ENCODE measurements at places on chromosomes 1 and 21.
A peak's percentile ranks its signal among the peaks of the same experiment; 100 is the strongest.

GRCh38 chr1:163191301-163191700 is 11.4 kb downstream of the RGS5 start:
- no peak for DNase-seq

- DNase-seq = no peak
These were observed 89.9 kb upstream of the CXADR start for GRCh38 chr21:17422931-17423330.

DNA sequence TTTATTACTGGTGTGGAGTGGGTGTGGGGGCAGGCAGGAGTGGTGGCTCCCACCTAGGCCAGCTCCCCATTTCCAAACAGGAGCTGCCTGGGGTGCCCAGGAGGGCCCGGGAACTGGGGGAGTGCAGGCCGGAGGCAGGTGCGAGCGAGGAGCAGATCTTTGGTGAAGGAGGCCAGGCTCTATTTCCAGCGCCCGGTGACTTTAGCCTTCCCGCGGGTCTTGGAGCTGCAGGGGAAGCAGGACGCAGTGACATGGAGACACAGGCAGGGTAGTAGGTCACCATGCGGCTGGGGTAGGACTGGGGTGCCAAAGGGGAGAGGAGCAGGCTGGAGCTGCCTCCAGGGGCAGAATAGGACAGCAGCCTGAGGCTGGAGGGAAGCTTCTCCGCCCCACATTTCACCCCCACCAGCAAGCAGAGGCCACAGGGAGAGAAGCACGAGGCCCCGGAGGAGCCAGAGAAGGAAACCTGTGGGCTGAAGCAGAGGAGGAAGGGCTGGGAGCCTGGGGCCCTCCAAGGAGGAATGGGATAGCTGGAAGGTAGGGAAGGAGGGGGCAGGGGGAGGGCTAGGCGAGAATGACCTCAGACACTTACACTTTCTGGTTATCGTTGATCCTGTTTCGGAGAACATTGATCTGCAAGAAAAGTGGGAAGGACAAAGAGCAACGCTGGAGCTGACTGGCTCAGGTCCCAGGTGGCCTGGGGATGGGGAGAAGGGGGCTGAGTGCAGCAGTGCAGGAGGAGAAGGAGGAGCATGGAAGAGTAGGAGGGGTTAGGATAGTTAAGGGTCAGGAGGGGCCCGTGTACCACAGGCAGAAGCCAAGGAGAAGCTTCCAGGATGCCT is 18.2 kb downstream of the TNNT2 start:
- peak; percentile 29 for DNase-seq

GRCh38 chr1:109482791-109483671 is 674 bp upstream of the ATXN7L2 start:
- no peak for DNase-seq

- DNase-seq = no peak
These were observed 43.7 kb downstream of the ST7L start for GRCh38 chr1:112575154-112575804.

- DNase-seq = no peak
These were observed 39.2 kb downstream of the DISP3 start for GRCh38 chr1:11518016-11518701.

DNA sequence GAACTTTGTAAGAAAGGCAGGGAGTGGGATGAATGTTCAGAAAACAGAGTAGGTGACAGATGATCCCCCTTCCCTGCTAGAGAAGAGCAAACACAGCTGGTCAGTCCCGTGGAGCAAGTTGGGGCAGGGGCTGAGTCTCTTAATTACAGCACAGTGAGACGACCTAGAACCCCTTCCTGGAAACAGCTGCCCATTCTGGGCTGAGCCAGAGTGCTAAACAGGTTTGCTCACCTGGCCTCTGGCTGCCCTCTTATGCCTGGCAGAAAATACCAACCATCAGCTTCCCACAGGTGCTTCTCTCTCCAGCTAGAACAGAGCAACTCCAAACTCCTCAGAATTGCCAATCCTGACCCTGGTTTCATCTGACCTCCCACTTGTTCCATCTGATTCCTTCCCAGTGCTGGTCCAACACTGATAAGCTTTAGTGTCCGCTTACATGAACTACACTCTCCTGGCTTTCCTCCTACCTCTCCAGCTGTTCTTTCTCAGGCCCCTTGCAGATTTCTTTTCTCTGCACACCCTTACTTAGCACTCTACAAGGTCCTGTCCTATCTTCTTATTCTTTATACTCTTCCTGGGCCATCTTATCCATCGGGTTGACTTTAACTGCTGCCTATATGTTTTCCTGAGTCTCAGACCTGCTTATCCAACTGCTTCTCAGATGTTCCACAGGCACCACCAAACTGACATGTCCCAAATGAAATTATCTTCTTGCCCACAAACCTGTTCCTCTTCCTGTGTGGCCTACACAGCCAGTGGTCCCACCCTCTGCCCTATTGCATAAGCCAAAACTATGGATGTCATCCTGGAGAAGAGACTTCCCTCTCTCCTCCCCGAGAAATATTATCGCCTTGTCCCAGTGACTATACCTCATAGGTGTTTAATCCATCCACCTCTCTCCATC is 22.6 kb upstream of the COL9A2 start:
- no peak for DNase-seq

GRCh38 chr1:156248323-156248683 is 447 bp upstream of the PAQR6 start:
- no peak for DNase-seq

- DNase-seq = no peak
These were observed 27.7 kb upstream of the SYT6 start for GRCh38 chr1:114181356-114181755.

GRCh38 chr1:214379236-214379970 is 98.4 kb downstream of the SMYD2 start:
- DNase-seq = no peak

GRCh38 chr1:221212926-221213325 is 333.7 kb downstream of the HLX start:
- DNase-seq = no peak

- DNase-seq = no peak
These were observed 46.2 kb downstream of the DDR2 start for GRCh38 chr1:162678439-162678838.

DNA sequence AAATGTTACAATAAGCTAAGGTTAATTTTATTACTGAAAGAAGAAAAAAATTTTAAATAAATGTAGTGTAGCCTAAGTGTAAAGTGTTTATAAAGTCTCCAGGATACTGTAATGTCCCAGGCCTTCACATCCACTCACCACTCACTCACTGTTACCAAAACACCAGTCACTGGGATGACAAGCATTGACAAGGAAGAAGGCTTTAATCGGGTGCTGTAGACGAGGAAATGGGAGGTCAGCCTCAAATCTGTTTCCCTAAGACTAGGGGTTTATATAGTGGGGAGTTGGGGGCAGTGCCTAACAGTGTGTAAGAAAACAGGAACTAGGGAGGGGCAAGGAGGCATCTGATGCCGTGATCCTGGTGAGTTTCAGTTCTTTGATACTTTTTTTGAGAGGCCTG is 69.4 kb downstream of the CHRM3 start:
- no peak for DNase-seq

DNA sequence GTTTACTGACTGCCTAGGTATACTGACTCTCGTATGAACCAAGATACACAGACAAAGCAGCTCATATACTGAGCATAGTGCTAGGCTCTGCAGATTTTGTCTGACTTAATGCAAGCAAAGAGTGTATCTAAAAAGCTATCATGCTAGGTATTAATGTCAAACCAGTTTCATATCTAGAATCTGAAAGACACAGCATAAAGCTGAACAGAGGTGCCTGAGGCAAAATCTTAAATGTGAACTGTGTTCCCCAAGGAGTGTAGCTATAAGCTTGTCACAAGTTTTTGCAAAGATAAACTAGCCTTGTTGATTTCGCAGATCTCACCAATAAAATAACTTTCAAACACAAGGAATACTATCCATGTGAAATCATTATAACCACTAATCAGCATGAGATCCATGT is 18.1 kb downstream of the JAK1 start:
- DNase-seq = no peak
